ENCODE measurements at places on chromosomes 1 and 21. TPM values are rescaled to one million over a fixed set of nuclear protein-coding genes. Genes with fewer than 3 reads are reported as not detected.

The STYXL2 gene
- total RNA-seq: not detected

The LRRC3 gene
- total RNA-seq: 2.0 TPM

The ARTN gene
- total RNA-seq: 0.33 TPM

The VWA1 gene
- total RNA-seq: 13.6 TPM

The NR0B2 gene
- total RNA-seq: 0.10 TPM
